Aorta (tissue), 5 donors: ENCODE measurements at places on chromosomes 12 and 14. TPM values are rescaled to one million over a fixed set of nuclear protein-coding genes. Genes with fewer than 3 reads are reported as not detected.
A peak's percentile ranks its signal among the peaks of the same experiment; 100 is the strongest.

DNA sequence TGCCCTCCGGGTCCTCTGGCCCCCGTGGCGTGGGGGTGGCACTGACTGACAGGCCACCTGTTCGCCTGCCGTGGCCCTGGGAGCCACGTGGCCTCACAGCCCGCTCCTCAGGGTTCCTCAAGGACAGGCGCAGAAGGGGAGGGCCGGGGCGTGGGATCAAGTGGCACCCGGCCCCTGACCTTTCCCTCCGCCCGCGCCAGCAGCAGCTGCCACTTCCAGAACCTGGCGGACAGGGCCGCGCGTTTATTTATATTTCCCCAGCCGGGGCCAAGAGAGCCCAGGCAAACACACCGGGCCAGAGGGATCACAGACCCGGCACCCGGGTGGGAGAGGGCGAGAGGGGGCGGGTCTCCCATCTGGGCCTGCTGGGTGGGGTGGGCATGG is 92.6 kb downstream of the RFLNA start:
- peaks cover 5% of the 10 kb centered on the region for H3K36me3 ChIP-seq
- H3K27ac ChIP-seq, result peak overlapping the region; percentile 7
- no peak for DNase-seq

DNA sequence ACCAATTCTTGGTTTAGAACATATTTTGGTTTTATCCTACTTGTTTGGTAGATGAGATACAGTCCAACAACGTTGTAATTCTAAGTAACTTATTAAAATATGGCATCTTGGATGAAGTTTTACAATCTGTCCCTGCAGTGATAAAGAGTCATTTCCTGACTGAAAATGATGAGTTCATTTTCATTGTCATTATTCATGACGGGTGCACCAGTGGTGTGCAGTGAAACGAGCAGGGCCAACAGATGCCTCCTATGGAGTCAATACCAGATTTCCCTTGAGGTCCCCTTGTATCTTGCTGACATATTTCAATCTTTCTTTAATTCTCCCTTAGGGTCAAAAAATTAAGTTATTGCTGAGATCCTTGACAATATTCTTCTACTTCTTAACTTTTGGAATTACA is 438.5 kb downstream of the LRIG3 start:
- H3K36me3 ChIP-seq, result no peaks in the 10 kb centered on the region
- H3K27me3 ChIP-seq, result no peaks in the 10 kb centered on the region
- no peaks in the 10 kb centered on the region for H3K4me1 ChIP-seq
- no peak overlapping the region for H3K4me3 ChIP-seq

GRCh38 chr14:56417173-56417572 is 162.4 kb upstream of the TMEM260 start:
- no peak overlapping the region for H3K4me3 ChIP-seq
- H3K27ac ChIP-seq, result no peak overlapping the region
- H3K36me3 ChIP-seq, result no peaks in the 10 kb centered on the region
- H3K27me3 ChIP-seq, result no peaks in the 10 kb centered on the region
- DNase-seq, result no peak

The AHNAK2 gene
- 4.6 TPM for polyA plus RNA-seq
